ENCODE measurements at places on chromosomes 16 and 17. TPM values are rescaled to one million over a fixed set of nuclear protein-coding genes. Genes with fewer than 3 reads are reported as not detected.

- H3K4me3 ChIP-seq, result no peak overlapping the region
- H3K27ac ChIP-seq, result no peak overlapping the region
- H3K27me3 ChIP-seq, result no peaks in the 10 kb centered on the region
- no peaks in the 10 kb centered on the region for H3K36me3 ChIP-seq
- peaks cover 5% of the 10 kb centered on the region for H3K4me1 ChIP-seq
Observed at GRCh38 chr17:82424001-82424862, 5.8 kb upstream of the OGFOD3 start.

- DNase-seq, result no peak
- no peak overlapping the region for H3K4me3 ChIP-seq
- H3K27me3 ChIP-seq, result no peaks in the 10 kb centered on the region
- no peaks in the 10 kb centered on the region for H3K4me1 ChIP-seq
Observed at GRCh38 chr16:22282254-22282892, 14.8 kb upstream of the POLR3E start.

DNA sequence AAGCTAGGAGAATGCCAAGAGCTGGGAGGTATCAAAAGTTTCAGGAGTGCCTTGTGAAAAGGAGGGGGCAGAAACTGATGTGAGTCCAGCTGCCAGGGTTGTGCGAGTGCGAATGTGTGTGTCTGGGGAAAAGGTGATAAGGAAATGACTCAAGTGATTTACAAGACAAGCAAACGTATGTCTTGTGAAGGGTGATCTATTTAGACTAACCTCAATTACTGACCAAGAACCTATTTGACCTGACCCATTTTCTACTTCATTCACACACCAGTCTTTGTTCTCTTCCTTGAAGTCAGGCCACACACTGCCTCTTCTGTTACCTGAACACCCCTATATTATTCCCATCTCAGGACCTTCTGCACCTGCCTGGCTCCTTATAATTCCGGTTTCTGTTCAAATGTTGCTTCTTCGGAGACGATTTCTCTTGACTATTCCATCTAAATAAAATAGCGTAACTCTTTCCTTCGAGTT, 1.0 kb downstream of the GDE1 start:
- peak; percentile 73 for DNase-seq
- H3K27ac ChIP-seq, result peak overlapping the region; percentile 50
- peaks cover 2% of the 10 kb centered on the region for H3K36me3 ChIP-seq
- H3K27me3 ChIP-seq, result no peaks in the 10 kb centered on the region
- peak overlapping the region; percentile 88 for H3K4me3 ChIP-seq

- no peak overlapping the region for H3K4me3 ChIP-seq
- no peak for DNase-seq
- H3K27ac ChIP-seq, result no peak overlapping the region
- no peaks in the 10 kb centered on the region for H3K4me1 ChIP-seq
- H3K27me3 ChIP-seq, result no peaks in the 10 kb centered on the region
Observed at GRCh38 chr17:57556320-57556719, 188.8 kb downstream of the CCDC182 start.

DNA sequence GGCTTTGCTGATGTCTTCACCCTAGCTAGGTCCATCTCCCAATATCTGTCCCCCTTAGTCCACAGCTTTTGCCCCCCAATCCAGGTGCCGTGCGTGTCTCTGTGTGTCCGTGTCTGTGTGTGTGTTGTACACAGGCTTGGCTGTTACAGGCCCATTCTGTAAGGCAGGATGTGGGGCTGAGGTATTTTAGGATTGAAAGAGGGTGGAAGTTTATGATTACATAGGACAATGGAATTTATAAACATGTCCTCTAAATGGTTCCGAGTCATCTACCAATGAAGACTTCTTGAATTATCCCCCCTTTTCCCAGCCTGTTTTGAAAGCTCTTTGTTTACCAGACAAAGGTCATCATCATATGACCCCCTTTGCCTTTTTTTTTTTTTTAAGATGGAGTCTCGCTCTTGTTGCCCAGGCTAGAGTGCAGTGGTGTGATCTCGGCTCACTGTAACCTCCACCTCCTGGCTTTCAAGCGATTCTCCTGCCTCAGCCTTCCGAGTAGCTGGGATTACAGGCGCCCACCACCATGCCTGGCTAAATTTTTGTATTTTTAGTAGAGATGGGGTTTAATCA, 21.9 kb downstream of the ACE start:
- H3K27me3 ChIP-seq, result peaks cover 2% of the 10 kb centered on the region
- no peak overlapping the region for H3K27ac ChIP-seq
- no peaks in the 10 kb centered on the region for H3K4me1 ChIP-seq
- DNase-seq, result no peak

DNA sequence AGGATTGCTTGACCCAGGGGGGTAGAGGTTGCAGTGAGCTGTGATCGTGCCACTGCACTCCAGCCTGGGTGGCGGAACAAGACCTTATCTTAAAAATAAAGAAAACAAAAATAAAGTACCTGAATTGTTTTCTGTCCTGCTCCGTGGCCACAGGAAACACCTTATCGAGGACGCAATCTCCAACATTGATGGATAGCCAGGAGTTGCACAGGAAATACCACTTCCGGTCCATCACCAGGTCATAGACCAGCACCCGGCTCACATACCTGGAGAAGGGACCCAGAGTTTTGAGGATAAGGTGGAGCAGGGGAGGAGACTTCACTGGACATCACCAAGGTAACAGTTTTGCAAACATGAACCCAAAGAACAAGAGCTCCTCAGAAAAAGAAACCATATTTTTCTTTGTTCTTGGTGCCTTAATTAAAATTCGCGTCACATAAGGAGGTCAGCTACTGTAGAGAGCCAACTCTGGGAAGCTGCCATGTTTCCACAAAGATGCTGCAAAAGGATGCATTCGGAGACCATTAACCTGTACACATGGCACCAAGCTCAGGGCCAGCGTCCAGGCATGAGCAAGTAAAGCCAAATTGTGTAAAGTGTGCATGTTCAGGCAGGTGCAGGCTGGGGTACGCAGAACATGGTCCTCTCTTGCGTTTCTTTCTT, 55.6 kb upstream of the GCSH start:
- no peaks in the 10 kb centered on the region for H3K4me1 ChIP-seq
- no peak overlapping the region for H3K4me3 ChIP-seq
- H3K27me3 ChIP-seq, result no peaks in the 10 kb centered on the region
- H3K27ac ChIP-seq, result no peak overlapping the region

DNA sequence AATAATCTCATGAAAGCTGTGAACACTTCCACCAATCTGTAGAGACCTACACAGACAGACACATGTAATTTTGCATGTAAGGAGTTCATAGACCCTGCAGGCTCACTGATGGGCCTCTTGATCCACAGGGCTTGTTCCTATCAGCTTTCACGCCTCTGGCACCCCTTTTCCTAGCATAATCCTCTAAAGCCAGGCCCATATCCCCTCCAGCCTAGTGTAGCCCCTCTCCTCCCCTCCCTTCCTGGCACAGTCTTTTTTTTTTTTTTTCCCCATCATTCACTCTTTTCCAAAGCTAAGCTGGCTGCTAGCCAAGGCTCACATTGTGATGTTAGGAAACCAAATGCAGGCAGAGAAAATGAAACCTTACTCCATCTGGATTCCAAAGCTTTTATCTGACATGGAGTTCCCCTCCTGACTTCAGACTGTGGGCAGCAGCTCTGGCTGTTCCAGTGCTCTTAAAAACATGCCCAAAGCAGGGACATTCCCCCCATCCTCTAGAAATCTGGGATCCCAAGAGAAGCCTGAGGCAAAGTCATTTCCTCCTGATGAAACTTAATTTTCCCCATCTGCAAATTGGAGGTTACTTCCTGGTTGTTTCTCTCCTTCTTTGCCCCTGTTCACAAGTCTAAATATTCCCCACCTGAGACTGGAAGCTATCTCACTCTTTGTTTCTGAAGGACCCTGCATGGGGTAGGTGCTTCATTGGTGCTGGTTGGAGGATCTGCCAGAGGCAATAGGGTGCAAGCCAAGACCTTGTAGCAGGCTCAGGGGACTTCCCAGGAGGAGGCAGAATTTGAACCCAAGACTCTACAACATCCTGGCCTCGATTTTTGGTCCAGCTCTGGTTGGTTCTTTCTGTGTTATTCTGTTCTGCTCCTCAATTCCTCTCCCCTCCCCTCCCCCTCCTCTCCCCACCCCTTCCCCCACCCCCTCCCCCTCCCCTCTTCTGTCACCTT, 9.9 kb upstream of the CCL5 start:
- no peaks in the 10 kb centered on the region for H3K36me3 ChIP-seq
- no peaks in the 10 kb centered on the region for H3K27me3 ChIP-seq
- no peaks in the 10 kb centered on the region for H3K4me1 ChIP-seq

DNA sequence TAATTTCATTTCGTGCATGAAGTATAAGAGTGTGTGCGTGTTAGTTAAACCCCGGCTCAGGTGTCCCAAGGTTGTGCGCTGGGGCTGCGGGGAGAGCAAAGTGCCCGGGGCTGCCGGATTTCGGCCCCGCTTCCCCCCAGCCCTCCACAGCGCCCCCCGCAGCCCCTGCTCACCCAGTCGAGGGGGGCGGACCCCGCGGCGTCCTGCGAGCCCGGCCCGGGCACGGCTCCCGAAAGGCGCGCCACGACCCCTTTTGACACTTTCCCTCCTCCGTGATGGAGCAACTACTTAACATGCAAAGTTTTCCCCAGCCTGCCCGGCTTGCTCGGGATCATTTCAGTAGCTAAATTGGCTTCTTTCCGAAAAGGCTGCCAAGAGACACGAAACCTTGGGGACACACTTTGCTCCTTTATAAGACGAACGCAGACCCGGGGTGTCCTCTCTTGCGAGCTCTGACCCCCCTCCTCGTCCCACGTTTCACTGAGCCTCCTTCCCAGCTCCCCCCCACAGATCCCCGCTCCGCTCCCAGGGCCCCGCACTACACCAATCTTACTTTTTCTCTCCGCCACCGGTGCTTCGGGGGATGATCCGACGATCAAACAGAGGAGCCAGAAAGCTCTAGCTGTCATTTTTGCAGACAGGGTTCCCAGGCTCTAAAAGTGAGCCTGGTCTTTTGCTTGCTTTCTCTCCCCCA, 552 bp downstream of the C17orf58 start:
- H3K4me3 ChIP-seq, result peak overlapping the region; percentile 42
- peak overlapping the region; percentile 62 for H3K27ac ChIP-seq
- H3K36me3 ChIP-seq, result peaks cover 4% of the 10 kb centered on the region
- H3K27me3 ChIP-seq, result no peaks in the 10 kb centered on the region
- no peak for DNase-seq

DNA sequence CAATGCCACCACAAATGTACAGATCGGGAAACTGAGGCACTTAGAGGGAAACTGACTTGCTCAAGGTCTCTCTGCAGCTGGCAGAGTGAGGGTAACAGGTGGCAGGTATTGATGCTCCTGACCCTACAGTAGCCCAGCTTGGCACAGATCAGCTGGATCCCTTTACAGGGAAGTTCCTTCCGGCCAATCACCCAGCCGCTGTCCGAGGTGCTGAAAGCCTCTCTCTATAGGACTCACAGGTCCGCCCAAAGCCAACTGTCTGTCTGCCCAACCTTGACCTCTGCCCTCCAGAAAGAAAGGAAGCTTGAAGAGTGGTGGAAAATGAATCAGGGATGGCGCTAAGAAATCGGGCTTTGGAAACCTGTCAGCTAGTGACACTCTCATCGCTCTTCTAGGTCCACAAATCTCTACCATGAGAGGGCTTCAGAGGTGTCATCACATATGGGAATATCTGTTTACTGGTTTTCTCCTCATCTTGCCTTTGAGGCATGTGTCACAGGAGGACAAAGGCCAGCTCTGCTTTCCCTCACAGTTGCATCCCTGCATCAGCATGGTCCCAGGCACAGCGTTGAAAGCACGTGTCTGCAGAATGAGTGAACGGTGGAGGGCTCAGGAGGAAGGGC, 246.2 kb downstream of the KATNIP start:
- no peaks in the 10 kb centered on the region for H3K4me1 ChIP-seq
- no peaks in the 10 kb centered on the region for H3K36me3 ChIP-seq

GRCh38 chr17:40178021-40178601, 841 bp downstream of the RAPGEFL1 start:
- H3K4me1 ChIP-seq, result peaks cover 3% of the 10 kb centered on the region
- no peak for DNase-seq
- H3K27me3 ChIP-seq, result no peaks in the 10 kb centered on the region
- H3K4me3 ChIP-seq, result no peak overlapping the region
- no peak overlapping the region for H3K27ac ChIP-seq

- H3K27ac ChIP-seq, result peak overlapping the region; percentile 10
- H3K36me3 ChIP-seq, result peaks cover 13% of the 10 kb centered on the region
- no peak overlapping the region for H3K4me3 ChIP-seq
- H3K4me1 ChIP-seq, result peaks cover 12% of the 10 kb centered on the region
- no peaks in the 10 kb centered on the region for H3K27me3 ChIP-seq
- DNase-seq, result no peak
Observed at GRCh38 chr16:27462200-27462845, 60.3 kb downstream of the IL21R start.

TSPAN10 gene
- 0.91 TPM for total RNA-seq

MT1G gene
- total RNA-seq, result not detected

GRCh38 chr17:74981318-74981978, 6.0 kb upstream of the CDR2L start:
- H3K4me1 ChIP-seq, result peaks cover 11% of the 10 kb centered on the region
- peak overlapping the region; percentile 1 for H3K27ac ChIP-seq
- no peak for DNase-seq
- H3K4me3 ChIP-seq, result peak overlapping the region; percentile 25

OR3A3 gene
- total RNA-seq, result not detected

TLCD3A gene
- total RNA-seq, result 36.6 TPM

CTF1 gene
- 1.5 TPM for total RNA-seq

GRCh38 chr17:78717431-78717980, 64.6 kb downstream of the CYTH1 start:
- peak; percentile 44 for DNase-seq
- H3K4me1 ChIP-seq, result peaks cover 35% of the 10 kb centered on the region
- no peak overlapping the region for H3K27ac ChIP-seq
- no peaks in the 10 kb centered on the region for H3K36me3 ChIP-seq
- H3K27me3 ChIP-seq, result no peaks in the 10 kb centered on the region

DNA sequence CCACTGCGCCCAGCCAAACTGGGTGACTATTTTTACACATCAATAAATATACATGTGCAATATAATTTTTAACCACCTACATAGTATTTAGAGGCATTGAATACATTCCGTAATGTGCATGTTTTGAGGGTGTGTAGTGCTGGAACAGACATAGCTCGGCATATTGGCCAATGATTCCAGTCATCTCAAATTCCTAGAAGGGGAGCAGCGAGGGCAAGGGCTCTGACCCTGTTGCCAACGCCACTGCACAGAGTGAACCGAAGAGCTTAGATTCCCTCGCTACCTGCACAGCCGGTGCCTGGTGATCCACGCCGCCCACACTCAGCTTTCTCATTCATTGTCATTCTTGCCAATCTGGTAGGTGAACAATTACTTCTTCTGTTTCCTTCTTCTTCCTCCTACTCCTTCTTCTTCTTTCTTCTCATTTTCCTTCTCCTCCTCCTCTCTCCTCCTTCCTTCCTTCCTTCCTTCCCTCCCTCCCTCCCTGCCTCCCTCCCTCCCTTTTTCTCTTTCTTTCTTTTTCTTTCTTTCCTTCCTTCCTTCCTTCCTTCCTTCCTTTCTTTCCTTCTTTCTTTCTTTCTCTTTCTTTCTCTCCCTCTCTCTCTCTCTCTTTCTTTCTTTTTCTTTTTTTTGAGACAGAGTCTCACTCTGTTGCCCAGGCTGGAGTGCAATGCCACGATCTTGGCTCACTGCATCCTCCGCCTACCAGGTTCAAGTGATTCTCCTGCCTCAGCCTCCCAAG, 26.3 kb upstream of the ATP2A3 start:
- H3K27ac ChIP-seq, result no peak overlapping the region
- no peak overlapping the region for H3K4me3 ChIP-seq
- H3K4me1 ChIP-seq, result peaks cover 11% of the 10 kb centered on the region
- H3K36me3 ChIP-seq, result no peaks in the 10 kb centered on the region
- no peak for DNase-seq

FNDC8 gene
- total RNA-seq, result not detected

DNAAF8 gene
- 1.0 TPM for total RNA-seq

GRCh38 chr17:63035271-63035670, 69.2 kb downstream of the TANC2 start:
- H3K4me3 ChIP-seq, result no peak overlapping the region
- H3K27me3 ChIP-seq, result no peaks in the 10 kb centered on the region
- H3K36me3 ChIP-seq, result no peaks in the 10 kb centered on the region
- DNase-seq, result no peak

Data from endothelial cell of umbilical vein (primary cell).